ENCODE measurements at places on chromosomes 2 and 18.

DNA sequence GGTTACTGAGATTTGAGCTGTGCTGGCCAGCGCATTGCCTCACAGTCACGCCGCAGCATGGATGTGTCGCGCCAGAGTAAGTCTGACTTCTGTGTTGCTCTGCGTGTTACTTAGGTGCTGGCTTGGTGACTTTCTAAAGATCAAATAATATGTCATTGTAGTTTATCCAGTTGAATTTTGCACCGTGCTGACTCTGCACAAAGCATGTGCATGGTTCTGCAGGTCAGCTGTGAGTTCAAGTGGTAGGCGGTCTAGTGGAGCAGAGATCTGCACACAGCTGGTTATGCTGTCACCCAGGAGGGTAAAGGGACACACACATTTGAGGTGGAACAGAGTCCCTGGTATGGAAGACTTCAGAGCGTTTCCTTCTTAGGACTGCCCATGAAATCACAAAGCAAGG, 105.1 kb downstream of the CEP192 start:
- no peaks in the 10 kb centered on the region for H3K27me3 ChIP-seq
- no peak overlapping the region for H3K27ac ChIP-seq
- no peaks in the 10 kb centered on the region for H3K4me1 ChIP-seq
- no peak overlapping the region for H3K4me3 ChIP-seq

GRCh38 chr2:101679801-101680487, 17.6 kb upstream of the MAP4K4 start:
- peaks cover 14% of the 10 kb centered on the region for H3K4me1 ChIP-seq
- no peaks in the 10 kb centered on the region for H3K27me3 ChIP-seq
- DNase-seq = no peak
- no peak overlapping the region for H3K4me3 ChIP-seq
- peaks cover 3% of the 10 kb centered on the region for H3K36me3 ChIP-seq

GRCh38 chr2:146541896-146542295, 1302.9 kb upstream of the ACVR2A start:
- H3K4me3 ChIP-seq = no peak overlapping the region
- no peaks in the 10 kb centered on the region for H3K27me3 ChIP-seq
- H3K36me3 ChIP-seq = no peaks in the 10 kb centered on the region
- no peak overlapping the region for H3K27ac ChIP-seq
- H3K4me1 ChIP-seq = no peaks in the 10 kb centered on the region

- no peaks in the 10 kb centered on the region for H3K4me1 ChIP-seq
- DNase-seq = no peak
- H3K27me3 ChIP-seq = peaks cover 3% of the 10 kb centered on the region
- no peak overlapping the region for H3K4me3 ChIP-seq
Measured at GRCh38 chr2:215611609-215612386, 175.9 kb upstream of the FN1 start.

DNA sequence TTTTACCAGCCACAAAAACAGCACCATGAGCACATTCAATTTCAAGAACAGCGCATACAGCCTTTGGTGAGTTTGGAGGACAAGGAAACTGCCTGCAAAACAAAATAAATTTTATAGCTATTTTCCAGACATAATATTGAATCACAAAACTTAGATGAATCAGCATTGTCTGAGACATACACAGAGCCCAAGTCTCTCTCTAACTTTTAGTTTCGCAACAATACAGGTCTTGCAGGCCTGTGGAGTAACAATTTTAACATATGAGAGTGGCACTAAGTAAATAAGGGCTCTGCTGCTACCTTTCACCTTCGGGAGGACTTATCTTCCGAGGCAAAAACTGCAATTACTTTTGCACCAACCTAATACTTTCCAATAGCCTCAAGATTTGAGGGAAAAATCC, 56.1 kb upstream of the PEX13 start:
- no peak overlapping the region for H3K27ac ChIP-seq
- H3K27me3 ChIP-seq = no peaks in the 10 kb centered on the region
- H3K36me3 ChIP-seq = peaks cover 8% of the 10 kb centered on the region

DNA sequence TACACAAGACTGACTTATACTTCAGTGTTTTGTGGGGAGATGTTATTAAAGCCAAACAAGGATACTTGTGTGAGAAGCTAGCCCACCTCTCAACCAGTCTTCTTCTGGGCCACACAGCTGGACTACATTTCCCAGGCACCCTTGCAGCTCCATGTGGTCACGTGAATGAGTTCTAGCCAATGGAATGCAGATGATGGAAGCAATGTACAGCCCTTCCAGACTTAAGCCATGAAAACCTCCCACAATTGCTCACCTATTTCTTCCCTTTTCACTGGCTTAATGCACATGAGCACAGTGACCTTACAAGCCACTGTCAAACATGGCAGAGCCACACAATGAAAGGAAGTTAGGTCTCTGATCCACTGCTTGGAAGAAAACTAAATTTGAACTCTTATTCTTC, 20.4 kb upstream of the FEZ2 start:
- no peaks in the 10 kb centered on the region for H3K4me1 ChIP-seq
- H3K4me3 ChIP-seq = no peak overlapping the region
- no peak overlapping the region for H3K27ac ChIP-seq
- DNase-seq = no peak
- H3K27me3 ChIP-seq = peaks cover 10% of the 10 kb centered on the region

DNA sequence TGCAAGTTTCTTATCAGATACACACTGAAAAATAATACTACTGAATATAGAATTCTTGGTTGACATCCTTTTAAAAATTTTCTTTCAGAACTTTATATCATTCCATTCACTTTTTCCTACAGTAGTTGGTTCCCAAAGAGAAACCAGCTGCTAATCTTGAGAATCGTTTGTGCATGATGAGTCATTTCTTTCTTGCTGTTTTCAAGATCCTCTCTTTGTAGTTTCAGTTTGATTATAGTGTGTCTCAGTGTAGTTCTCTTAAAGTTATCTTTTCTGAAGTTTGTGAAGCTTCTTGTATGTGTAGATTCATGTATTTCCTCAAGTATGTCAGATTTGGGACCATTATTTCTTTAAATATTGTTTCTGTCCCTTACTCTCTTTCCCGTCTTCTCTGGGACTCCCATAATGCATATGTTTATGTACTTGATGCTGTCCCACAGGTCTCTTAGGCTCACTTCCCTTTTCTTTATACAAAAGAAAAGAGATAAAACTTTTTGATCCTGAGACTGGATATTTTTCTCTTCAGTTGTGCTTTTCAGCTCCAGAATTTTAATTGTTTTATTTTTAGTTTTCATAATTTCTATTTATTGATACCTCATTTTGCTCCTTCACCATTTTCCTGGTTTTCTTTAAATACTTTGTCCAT, 801.0 kb downstream of the TDRD15 start:
- H3K4me1 ChIP-seq = no peaks in the 10 kb centered on the region
- no peak for DNase-seq
- no peaks in the 10 kb centered on the region for H3K27me3 ChIP-seq

DNA sequence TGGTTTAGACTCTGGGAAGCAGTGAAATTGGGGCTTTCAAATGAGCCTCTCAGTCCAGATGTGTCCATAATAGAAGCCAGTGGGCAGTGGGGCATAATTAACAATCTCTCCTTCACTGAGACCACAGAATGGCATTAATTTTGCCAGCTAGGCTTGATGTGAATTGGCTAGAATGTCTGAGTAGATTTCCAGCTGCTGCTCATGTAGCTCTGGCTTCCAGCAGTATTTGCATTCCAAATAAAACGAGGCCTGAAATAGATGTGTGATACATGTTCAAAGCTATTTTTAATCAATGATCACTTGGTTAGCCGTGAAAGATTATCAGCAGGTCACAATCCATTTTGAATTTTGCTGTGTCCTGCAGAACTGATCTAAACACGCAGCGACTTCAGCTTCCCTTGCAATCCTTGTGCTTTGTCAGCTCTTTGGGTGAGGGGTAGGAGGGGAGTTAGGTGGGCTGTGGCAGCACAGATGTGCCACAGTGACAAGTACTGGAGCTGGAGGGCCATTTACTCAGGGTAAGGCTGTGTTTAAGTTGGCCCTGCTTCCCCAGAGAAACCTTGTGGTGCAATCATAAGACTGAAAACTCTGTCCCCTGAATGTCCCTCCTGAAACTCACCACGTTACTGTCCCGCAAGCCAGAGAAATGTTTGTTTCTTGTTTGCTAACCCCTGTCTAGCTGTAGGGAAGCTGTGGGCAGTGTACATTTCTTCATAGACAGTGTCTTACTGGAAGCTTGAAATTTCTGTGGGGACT, 56.9 kb upstream of the TMEM178A start:
- H3K27me3 ChIP-seq = peaks cover 4% of the 10 kb centered on the region
- H3K27ac ChIP-seq = no peak overlapping the region
- H3K4me3 ChIP-seq = no peak overlapping the region
- no peaks in the 10 kb centered on the region for H3K36me3 ChIP-seq
- DNase-seq = no peak

DNA sequence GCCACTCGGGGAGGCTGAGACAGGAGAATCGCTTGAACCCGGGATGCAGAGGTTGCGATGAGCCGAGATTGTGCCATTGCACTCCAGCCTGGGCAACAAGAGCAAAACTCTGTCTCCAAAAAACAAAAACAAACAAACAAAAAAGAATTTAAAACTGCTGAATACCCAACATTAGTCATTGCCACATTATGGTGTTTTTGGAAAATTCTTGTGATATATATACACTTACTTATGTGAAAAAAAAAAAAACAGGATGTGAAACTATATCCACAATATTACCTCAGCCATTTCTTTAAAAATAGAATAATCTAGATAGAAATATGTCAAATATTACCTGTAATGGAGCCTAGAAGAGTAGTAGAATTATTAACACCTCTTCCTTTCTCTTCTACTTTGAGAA, 288.3 kb upstream of the FN1 start:
- no peaks in the 10 kb centered on the region for H3K36me3 ChIP-seq
- H3K27ac ChIP-seq = no peak overlapping the region
- H3K4me1 ChIP-seq = no peaks in the 10 kb centered on the region
- no peaks in the 10 kb centered on the region for H3K27me3 ChIP-seq
- H3K4me3 ChIP-seq = no peak overlapping the region

GRCh38 chr18:61851940-61852451, 40.8 kb downstream of the RNF152 start:
- DNase-seq = no peak

DNA sequence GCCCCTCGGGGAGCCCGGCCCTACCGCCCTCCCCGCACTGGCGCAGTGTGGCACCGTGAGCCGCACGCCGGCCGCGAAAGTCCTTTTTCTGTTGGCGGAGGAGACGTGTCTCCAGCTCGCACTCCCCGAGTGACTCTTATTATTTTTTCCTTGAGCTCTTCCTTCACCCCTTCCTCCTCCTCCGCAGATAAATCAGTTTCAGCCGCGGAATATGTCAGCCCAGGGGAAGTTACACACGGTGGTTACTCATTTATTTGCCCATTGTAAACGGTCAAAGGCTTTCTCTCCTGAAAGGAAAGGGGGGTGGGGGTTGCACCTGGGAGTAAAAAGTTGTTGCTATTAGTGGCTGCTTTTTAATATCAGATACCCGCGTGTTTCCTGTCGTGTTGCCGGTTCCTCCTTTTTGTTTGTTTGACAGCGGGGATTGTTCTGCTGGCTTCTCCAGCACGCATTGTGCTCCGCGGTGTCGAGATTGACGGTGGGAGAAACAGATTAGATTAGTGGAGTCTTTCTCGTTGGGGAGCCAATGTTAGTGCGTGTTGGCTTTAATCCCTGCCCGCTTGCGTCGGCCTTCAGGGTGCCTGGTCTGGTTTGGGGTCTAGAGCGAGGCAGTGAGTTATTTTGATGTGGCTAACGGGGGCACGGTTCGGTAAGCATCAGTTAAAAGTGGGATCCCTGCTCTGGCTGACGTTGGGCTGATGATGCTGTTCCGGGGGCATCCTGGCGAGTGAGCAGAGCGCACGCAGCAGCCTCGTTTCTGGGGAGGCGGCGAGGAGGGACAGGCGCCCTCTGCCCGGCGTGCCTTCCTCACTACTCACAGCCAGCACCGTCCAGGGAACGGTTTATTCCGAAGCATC, 1.6 kb downstream of the CRIM1 start:
- no peak for DNase-seq
- H3K36me3 ChIP-seq = no peaks in the 10 kb centered on the region
- peaks cover 70% of the 10 kb centered on the region for H3K27me3 ChIP-seq
- peaks cover 48% of the 10 kb centered on the region for H3K4me1 ChIP-seq

DNA sequence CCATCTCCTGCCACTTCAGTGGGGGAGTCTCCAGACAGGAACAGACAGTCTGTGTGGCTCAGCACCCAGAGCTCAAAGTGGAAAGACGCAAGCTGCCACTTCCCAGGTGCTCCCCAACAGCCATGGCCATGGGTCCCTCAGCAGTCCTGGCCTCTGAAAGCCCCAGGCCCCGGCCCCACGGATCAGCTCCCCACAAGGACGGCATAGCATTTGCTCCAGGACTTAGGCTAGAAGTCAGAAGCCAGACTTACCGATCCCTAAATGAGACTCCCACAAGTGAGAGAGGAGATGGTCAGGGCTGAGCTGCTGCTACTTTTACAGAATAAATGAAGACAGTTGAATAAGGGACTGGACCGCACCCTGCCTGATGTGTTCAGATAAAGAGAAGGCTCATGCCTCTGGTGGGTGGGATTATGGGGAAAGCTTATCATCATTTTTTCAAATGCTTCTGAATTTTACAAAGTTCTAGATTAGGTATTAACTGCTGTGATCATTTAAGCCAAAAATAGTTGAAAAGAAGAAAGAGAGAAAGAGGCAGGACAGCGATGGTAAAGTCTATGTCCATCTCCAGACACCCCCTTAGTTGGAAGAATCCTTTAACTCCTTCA, 50.5 kb downstream of the ADD2 start:
- H3K27ac ChIP-seq = no peak overlapping the region
- DNase-seq = no peak
- no peak overlapping the region for H3K4me3 ChIP-seq
- H3K4me1 ChIP-seq = no peaks in the 10 kb centered on the region
- peaks cover 2% of the 10 kb centered on the region for H3K27me3 ChIP-seq

DNA sequence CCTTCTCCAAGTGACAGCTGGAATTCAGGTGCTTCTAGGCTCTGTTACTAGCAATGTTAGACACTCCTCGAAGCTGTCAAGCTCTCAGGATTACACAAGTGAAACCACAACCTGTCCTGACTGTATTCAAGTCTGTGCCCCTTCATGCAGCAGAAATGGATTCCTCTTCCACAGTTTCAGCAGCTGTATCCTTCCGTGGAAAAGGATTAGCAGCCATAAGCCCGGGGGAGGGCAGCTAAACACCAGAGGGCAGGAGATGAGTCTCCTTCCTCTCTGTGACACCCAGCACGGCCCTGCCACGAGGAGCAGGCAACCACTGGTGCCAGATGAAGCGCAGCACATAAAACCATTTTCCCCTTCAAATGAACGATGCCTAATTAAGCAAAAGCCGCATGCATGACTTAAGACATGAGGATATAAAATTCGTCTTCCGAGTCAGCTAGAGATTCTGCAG, 1.2 kb downstream of the ST3GAL5 start:
- no peaks in the 10 kb centered on the region for H3K27me3 ChIP-seq
- H3K4me3 ChIP-seq = peak overlapping the region; percentile 88
- peaks cover 61% of the 10 kb centered on the region for H3K4me1 ChIP-seq
